Transverse colon (tissue), 4 donors: ENCODE measurements at places on chromosomes 4 and X. TPM values are rescaled to one million over a fixed set of nuclear protein-coding genes. Genes with fewer than 3 reads are reported as not detected.

The KIF4A gene
- 1.4 TPM for total RNA-seq

The ZNF41 gene
- 10.9 TPM for total RNA-seq

The ELOVL6 gene
- total RNA-seq, result 3.4 TPM

The GRPR gene
- not detected for total RNA-seq

The CYLC1 gene
- not detected for total RNA-seq

- no peak for DNase-seq
Observed at GRCh38 chrX:16914058-16914457, 32.4 kb upstream of the REPS2 start.

DNA sequence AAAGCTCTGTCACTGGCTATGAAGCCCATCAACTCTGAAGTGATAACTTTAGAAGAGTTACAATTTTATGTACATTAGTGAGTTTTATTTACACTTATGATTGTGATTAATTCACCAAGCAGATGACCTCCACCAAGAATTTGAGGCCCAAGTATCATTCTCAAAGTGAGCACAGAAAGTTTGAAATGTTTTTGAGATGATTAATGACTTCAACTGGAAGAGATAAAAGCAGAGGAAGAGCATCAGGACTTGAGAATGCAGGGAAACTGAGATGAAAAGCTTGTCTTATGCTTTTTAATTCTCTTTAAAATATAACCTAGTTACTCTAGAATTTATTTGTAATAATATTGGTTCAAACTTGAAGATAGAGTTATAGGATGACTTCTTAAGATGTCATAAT lies 112.8 kb upstream of the H2AZ1 start:
- no peak for DNase-seq

GRCh38 chrX:20217271-20217670 lies 49.4 kb downstream of the RPS6KA3 start:
- no peak for DNase-seq

DNA sequence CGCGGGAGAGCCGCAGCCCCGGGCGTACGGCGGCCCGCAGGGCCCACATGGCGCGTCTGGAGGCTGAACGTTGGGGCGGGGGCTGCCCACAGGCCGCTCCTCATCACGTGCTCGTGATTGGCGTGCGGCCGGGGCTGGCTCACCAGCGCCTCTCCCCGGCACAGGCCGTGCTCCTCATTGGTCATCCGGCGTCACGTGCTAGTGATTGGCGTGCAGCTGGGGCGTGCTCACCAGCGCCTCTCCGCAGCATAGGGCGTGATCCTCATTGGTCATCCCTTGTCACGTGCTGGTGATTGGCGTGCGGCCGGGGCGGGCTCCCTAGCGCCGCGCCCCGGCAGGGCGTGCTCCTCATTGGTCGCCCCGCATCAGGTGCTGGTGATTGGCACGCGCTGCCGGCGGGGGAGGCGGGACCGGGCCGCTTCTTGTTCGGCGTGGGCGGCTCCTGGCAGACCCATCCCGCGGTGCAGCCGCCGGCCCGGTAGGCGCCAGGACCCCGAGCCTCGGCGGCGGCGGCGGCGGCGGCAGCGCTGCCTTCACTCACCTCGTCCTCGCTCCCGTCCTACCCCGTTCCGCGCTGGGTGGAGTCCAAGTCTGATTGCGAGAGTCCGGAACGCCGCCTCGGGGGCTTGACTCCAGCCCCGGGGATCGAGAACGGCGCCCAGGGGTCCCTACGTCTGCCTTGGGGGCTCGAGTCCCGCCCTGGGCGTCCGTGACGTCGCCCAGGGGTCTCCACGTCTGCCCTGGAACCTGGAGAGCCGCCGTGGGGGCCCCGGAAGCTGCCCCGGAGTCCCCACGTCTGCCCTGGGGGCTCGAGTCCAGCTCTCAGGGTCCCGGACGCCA lies at the start of gene GTPBP6:
Gene GTPBP6 (minus strand): TSS at position 58 of the 840 bp plus-strand sequence. CDS start 9 bp downstream, at position 49.
- DNase-seq, result peak; percentile 100

- no peak for DNase-seq
Observed at GRCh38 chr4:129531253-129531652, 435.3 kb downstream of the C4orf33 start.

- DNase-seq, result no peak
Observed at GRCh38 chr4:52198294-52198693, 147.2 kb downstream of the SPATA18 start.
